ENCODE measurements at places on chromosomes 2 and 18. TPM values are rescaled to one million over a fixed set of nuclear protein-coding genes. Genes with fewer than 3 reads are reported as not detected.

GRCh38 chr2:233285921-233286320 lies 21.7 kb upstream of the SAG start:
- H3K4me1 ChIP-seq, result peaks cover 18% of the 10 kb centered on the region
- no peak overlapping the region for H3K4me3 ChIP-seq
- DNase-seq, result no peak
- H3K27me3 ChIP-seq, result no peaks in the 10 kb centered on the region
- no peak overlapping the region for H3K27ac ChIP-seq

DNA sequence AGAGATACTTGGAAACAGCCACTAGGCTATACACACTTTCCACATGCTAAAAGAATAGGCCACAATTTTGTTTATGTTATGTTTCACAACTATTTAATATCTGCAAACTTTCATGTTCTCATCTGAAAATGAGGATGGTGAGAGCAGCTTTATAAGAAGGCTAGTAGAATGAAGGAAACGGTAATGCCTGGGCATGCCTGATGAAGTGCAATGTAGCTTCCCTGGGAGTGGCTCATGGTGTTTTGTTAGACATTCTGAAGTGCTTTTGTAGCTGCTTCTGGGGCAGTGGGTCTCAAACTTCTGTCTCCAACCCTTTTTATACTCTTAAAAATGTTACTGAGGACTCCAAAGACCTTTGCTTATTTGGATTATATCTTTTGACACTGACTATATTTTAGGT lies 193.3 kb upstream of the VWC2L start:
- H3K27ac ChIP-seq, result no peak overlapping the region
- H3K27me3 ChIP-seq, result no peaks in the 10 kb centered on the region
- no peak for DNase-seq
- no peak overlapping the region for H3K4me3 ChIP-seq
- H3K36me3 ChIP-seq, result no peaks in the 10 kb centered on the region
- no peaks in the 10 kb centered on the region for H3K4me1 ChIP-seq

DNA sequence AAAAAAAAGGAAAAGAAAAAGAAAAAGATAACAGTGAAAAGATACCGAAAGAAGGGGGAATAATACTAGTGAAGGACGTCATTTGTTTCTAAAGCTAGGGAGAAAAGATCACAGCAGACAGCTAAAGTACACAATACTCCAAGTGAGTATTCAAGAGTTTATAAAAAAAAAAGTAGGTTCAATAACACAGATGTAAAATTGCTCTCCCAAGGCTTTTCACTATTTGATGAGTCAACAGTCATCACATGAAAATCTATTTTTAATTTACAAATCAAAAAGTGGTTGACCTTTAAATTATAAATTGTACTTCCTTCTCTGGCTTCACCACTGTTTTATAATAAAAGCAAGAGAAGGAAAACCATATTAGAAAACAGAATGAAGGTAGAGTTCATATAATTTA lies 144.0 kb downstream of the ZRANB3 start:
- no peaks in the 10 kb centered on the region for H3K36me3 ChIP-seq
- no peak overlapping the region for H3K27ac ChIP-seq
- H3K4me1 ChIP-seq, result no peaks in the 10 kb centered on the region

The OSR1 gene
- not detected for total RNA-seq
